NCI-H1436 treated with DMSO at 0.1 percent for 48 hours (cell line): ENCODE measurements at places on chromosomes 1 and 21.

DNA sequence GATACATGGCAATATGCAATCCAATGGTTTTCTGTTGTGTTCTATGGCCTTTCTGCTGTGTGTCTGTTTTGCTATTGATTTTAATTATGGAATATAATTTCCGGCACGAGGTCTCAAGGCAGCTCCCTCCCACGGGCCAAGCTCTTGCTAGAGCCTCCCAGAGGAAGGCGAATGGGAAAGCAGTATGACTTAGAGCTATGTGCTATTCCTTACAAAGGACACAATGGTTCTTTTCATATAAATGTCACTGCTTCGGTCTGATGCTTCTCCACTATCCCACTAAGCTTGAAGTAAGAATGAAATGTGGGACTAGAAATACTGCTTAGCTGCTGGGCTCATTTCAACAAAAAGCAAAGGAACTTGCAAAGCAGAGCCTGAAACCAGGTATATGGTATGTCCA lies 322.2 kb upstream of the BEND5 start:
- DNase-seq, result no peak

DNA sequence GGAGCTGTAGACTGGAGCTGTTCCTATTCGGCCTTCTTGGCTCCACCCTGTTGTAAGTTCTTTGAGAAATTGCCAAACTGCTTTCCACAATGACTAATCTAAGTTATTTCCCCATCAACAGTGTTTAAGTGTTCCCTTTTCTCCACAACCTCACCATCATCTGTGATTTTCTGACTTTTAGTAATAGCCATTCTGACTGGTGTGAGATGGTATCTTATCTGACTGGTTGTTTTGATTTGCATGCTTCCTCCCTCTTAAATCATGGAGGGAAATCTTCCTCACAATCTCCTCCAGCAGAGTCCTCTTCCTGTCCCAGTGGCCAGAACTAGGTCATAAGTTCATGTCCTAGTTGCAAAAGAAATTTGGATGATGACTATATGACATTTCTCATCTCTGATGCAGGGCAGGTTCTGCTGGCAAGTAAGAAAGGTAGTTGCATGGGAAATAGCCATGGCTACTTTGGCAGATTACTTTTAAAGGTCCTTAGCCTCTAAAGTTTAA lies 294.0 kb downstream of the LRRC40 start:
- no peak for DNase-seq

- no peak for DNase-seq
Observed at GRCh38 chr1:29828526-29829447, 592.5 kb downstream of the PTPRU start.

DNA sequence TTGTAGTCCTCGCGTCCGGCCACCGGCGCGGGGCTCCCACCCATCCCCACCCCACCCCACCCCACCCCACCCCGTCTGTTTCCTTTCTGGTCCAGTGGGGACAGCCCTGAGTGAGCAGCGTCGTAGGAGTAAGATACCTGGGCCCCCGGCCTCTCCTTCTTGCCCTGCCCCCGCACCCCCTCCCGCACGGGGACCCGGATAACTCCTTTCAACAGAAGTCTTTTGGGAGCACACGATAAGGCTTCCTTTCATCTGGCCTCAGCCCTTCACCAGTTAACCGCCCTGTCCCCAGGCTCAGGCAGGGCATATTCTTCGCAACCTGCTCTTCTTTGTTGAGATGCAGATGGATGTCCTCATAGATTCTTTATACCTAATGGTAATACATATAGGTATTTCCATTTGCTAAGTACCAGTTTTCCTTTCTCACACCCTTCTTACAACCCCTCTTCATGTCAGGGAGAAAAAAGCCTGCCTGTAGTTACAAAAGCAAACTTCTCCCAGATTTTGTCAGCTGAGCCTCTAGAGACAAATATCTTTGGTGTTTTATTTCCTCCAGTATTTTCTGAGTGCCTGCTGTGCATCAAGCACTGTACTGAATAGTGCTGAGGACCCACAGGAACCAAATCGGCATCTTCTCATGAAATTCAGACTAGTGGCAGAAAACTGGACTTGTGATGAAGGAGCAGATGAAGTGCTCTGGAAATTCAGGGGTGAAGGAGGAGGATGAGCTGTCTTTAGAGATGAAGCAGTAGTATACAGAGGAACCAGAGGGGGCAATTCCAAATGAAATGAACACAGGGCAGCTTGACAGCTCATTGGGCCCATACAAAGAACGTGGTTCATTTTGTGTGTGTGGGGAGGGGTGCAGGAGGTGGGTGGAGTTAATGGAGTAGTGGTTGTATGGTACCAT lies 33.6 kb downstream of the SLC2A1 start:
- DNase-seq, result no peak

GRCh38 chr1:160685266-160685665 lies 26.4 kb downstream of the CD48 start:
- DNase-seq, result no peak

DNA sequence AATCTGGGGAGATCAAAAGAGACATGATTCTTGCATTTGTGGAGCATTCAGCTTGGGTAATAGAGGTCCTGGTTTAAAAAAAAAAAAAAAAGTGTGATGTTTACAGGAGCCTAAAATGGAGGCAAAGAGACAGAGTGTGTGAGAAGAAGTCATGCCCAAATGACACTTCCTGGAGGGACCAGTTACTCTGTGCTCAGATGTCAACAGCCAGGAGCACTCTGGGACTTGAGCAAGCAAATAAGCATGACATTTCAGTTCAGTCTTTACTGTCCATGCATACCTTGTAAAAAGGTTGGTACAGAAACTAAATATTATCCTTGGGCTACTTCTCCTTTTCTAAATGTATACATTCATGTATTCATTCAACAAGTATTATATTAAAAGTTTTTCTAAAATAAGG lies 25.2 kb upstream of the ADGRL2 start:
- no peak for DNase-seq

DNA sequence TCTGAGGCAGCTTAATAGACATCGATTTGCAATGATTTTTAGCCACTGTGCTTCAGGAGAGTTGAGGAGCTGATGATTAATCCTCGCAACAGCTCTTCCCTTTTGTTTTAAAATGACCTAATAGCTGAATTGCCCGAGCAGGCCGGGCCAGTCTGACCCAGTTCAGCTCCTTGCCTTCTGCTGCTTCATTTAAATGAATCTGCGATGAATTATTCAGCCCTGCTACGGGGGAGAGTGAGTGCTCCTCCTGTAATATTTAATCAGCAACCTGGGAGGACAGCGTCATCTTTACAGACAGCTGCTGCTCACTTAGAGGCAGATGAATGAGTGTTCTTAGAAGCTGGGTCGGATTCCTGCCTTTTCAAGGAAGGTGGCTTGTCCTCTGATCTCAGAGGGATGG lies 325.1 kb downstream of the CAMTA1 start:
- no peak for DNase-seq

DNA sequence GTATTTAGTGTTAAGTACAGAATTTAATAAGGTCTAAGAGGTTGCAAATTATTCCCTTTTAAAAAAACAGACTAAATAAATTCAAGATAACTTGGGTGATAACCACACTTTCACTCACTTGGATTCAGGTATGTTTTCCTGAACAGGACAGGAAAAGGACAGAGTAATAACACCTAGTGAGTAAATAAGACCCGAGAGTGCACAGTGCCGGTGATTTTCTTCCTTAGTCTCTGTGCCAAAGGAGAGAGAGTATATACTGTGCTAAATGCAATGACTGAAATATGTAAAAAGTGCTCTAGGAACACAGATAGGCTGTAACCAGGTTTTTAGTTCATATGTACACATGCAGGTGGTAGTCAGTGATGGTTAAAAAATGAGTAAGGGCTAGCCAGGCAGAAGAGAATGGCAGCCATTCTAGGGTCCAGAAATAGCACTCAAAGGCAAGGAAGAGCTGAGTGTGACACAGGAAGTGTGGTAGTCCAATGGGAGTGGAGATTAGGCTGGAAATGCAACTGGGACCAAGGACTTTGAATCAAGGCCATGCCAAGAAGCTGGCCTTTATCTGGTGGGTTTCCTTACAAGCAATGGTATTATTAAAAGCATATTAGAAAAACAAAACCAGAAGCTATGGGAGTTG lies 58.1 kb downstream of the NRIP1 start:
- DNase-seq, result no peak

- DNase-seq, result no peak
Observed at GRCh38 chr1:24551960-24552571, 3.8 kb upstream of the NCMAP start.

DNA sequence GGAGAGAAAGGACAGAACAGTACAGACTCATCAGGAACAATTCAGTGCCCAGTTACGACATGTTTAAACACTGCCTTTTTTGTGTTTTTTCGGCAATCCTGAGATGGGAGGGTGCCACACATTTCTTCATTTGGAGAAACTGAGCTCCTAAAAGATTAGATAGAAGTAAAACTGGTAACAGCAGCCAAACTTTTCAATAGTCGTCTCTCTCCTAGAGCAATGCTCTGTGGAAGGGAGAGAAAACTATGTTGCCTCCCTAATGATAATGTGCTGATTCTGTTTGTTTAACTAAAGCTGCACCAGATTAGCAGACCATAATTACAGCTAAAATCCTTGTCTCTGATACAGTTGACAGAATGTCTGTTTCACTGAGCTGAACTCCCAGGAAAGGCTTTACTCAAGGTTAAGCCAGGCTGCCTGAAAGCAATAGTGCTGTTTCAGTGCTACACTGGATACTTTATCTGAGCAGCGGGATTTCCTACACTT lies 76.2 kb upstream of the CXADR start:
- no peak for DNase-seq

DNA sequence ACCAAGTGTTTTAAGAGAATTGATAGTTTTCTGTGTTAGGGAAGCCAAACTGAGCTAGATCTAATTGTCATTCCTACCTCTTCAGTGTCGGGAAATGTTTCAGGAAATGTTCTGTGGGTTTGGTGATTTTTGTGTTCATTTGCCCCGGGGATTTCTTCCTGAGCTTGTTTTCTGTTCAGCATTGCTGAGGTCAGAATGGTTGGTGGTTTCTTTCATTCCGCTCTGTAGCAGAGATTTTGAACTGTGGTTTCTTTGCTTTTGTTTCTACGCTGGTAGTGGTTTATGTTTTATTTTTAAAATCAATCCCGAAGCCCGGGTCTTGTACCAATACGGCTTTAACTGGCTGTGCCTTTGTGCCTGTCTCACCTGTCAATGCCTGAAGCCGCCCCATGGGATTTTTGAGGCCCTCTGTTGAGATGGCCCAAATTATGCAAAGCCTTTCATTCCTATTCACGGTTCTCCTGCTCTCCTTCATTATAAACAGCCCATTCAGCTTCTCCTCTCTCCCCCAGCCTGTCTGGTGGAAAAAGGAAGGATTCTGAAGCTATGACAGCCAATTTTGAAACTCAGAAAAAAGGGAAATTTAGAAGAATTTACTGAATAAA lies 417.2 kb upstream of the KAZN start:
- peak; percentile 7 for DNase-seq

- DNase-seq, result no peak
Observed at GRCh38 chr1:90347366-90347765, 352.5 kb downstream of the ZNF326 start.

DNA sequence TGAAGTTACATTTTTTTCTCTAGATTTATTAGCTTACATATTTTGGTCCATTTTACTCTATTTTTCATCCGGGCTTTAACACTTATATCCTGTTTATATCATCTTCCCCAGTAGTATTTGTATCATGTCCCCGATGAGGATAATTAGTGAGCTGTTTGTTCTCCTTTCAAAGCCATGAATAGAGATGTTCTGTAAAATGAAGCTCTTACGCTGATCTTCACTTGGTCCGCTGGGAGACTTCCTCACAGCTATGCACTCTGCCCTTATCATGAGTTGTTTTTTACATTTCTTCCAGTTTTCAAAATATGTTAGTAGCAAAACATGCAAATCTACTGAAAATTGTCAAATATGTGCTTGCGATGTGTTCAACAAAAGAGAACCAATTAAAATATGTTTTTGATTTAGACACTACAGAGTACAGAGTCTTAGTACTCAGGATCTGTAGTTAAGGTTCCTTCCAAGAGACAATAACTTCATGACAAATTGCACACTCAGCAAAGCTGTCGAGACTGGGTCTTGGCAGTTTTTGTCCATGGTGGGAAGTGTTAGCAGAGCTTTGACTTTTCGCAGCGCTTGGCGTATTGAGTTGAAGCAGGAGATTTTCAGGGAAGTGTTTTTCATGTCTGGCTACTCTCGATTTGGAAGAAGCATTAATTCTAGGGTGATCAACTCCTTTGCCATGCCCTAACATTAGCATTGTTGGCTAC lies 292.0 kb upstream of the ADAMTS5 start:
- no peak for DNase-seq

DNA sequence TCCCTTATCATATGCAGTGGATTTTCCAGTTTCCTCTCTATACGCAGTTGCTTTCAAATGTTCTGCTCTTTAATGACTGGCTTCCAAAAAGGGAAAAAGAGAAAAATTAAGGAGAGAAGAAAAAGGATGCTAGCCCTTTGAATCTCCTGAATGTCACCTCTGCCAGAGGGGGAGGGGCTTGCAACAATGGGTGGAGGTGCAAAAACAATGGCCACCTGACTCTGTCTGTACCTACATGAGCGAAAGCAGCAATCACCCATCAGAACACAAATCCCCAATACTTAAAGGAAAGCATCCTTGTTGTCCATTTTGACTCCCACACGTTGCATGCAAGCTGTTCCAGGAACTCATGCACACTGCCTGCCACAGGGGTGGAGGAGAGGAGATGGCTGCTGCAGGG lies 61.2 kb downstream of the CCDC30 start:
- no peak for DNase-seq

DNA sequence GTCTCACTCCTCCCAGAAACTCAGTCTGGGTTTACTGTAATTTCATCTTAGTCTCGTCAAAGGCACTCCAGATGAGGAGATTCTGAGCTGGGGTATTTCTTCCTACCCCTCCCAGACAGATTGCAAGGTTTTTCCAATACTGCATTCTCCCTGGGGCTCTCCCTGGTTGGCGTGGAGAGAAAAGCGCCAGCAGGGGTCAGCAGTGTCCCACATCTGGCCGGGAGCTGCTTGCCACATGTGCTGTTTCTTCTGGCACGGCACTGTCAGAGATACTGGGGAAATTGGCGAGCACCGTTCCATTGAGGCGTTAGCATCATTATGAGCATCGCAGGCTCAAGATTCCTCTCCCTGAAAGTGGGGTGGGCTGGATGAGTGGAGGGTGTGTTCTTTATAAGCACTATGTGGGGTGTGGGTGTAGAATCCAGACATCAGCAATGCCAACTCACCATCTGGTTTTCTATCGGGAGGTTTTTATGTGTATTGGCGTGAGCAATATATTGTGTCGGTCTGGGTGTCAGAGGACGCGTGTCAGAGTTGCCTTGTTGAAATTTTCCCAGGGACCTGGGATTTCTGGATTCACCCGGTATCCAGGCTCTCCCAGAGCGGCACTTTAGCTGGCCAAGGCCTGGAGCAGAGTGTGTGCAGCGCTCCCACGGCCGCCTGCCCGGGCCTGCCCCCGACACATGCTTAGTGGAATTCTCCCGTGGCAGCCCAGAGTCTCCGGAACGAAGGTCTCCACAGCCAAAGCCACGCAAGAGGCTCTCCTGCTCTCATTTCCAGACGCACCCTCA lies 8.0 kb upstream of the NAV1 start:
- DNase-seq, result no peak
